ENCODE measurements at places on chromosomes 12 and 14. TPM values are rescaled to one million over a fixed set of nuclear protein-coding genes. Genes with fewer than 3 reads are reported as not detected.
A peak's percentile ranks its signal among the peaks of the same experiment; 100 is the strongest.

GRCh38 chr14:74608959-74609611 is 3.0 kb downstream of the LTBP2 start:
- peak; percentile 97 for DNase-seq

DNA sequence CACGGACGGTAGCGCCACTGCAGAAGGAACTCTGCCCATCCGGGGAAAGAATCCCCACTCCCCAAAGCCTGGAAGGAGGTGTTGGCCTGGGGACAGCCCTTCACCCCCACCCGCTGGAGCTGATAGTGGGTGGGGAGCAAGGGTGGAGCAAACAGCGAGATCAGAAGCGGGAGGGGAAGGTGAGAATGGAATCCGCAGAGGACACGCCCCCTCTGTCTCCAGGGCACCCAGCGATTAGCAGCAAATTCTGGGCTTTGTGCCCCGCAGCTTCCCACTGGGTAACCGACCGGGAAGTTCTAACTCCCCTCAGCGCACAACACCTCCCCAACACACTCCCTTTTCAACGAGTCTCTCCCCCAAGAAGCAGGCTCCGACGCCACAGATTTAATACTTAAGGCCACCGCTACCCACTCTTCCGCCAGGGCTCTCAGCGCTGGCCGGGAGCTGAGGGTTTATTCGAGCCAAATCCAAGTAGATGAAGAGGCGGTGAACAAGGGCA is 1.4 kb downstream of the SLC25A29 start:
- no peak for DNase-seq

DUSP6 gene
- 109 TPM for total RNA-seq

DNA sequence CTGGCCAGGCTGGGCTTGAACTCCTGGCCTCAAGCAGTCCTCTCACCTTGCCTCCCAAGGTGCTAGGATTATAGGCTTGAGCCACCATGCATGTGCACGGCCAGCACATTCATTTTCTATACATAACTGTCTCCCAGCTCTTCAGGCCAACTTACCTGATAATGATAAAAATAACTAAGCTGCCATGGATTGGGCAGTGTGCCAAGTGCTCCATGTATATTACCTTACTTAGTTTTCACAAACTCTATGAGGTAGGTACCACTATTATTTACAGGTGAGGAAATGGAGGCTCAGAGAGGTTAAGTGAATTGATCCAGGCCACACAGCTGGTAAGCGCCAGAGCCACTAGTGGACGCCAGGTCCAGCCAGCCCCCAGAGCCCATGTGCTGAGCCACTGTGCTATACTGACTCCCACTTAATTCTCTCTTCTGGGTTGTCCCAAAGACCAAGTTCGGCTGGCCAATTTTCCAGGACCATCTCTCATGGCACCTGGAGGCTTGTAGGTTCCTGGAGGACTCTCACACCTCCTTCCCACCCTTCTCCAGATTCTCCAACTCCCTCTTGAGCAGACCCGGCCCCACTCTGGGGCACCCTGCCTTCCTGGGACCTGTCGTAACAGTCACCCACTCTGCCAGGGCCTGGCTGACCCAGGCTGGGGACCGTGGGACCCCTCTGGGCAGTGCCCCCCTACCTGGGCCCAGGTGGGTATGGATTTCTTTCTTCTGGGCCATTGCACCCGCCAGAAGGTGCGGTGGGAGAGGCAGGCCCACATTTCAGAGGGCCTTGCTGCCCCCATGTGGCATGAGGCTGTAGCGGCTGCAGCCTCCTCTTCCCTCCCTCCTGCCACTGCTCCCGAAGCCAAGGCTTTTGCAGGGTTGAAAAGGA is 30.2 kb upstream of the CIPC start:
- peak; percentile 59 for DNase-seq

DNA sequence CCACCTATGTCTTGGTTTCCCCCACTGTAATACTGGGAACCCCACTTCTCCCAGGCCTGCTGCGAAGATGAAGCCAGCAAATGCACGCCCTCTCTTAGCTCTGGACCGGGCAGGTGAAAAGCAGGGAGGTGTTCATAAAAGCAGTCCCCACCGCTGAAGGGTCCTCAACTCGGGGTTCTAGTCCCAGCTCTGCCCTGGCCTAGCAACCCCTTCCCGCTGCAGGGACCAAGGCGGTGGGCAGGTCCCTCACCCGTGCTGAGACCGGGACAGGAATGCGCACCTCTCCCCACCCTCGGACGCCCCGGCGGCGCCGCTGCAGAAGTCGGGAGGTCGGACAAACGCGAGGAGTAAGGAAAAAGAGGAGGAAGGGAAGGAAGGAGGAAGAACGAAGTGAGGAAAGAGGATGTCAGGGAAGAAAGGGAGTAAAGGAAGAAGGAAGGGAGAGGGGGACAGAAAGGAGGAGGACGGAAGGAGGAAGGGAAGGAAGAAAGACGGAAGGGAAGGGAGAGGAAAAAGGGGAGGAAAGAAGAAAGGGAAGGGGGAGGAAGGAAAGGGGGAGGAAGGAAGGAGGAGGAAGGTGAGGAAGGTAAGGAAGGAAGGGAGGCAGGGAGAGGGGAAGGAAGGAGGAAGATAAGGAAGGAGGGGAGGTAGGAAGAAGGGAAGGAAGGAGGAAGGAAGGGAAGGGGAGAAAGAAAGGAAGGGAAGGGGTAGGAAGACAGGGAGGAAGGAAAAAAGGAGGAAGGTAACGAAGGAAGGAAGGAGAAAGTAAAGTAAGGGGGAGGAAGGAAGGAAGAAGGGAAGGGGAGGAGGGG is 701 bp downstream of the SPRING1 start:
- DNase-seq: no peak

PTPRB gene
- 0.93 TPM for total RNA-seq

DNA sequence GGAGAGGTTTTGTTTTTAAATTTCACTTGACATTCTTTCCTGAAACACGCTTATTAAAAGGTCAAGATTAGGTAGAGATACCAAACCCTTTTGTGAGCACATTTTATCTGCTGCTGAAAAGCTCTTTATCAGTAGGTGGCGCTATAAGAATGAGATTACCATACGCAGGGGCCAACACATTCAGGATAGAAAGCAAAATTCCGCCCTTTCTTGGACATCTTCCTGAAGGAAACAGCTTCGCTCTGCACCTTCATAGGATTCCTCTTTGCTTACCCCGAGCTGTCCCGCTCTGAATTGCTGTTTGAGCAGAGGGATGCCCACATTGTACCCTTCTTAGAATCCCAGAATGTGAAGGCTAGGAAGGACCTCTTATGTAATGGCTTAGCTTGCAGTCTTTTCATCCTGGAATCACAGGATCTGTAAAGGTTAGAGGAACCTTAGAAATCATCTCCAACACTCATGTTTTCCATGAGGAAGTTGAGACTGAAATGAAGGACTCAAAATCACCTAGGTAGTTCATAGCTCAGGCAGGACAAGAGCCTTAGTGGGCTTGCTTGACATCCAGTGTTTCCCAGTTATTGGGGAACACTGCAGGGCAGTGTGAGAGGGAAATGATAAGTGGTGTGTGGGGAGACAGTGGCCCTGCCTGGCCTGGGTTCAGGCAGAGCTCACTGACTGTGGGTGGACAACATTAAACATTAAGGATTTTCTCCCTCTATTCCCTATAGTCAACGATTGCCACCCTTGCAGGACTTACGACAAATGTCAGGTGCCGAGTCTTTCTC is 38.7 kb upstream of the CRY1 start:
- peak; percentile 36 for DNase-seq

DNA sequence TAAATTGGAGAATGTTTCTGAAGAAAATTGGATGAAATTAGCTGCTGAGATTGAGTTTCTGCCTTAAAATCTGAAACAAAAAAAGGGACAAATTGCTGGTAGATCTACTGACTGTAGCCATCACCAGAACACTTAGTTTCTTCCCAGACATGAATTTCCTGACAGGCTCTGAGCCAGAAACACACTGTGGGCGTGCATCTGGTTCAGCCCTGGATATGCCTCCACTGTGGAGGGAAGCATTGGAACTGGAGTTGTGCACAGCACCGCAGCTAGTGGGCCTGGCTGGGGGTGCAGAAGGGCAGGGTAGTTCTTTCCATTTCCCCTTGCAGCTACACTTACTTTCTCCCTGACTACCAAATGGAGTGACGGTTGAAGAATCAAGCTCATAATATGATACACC is 31.2 kb downstream of the CREBL2 start:
- no peak for DNase-seq

- DNase-seq: no peak
These were observed 6.8 kb downstream of the CEP170B start for GRCh38 chr14:104871656-104872468.

TPPP2 gene
- total RNA-seq: not detected

DNA sequence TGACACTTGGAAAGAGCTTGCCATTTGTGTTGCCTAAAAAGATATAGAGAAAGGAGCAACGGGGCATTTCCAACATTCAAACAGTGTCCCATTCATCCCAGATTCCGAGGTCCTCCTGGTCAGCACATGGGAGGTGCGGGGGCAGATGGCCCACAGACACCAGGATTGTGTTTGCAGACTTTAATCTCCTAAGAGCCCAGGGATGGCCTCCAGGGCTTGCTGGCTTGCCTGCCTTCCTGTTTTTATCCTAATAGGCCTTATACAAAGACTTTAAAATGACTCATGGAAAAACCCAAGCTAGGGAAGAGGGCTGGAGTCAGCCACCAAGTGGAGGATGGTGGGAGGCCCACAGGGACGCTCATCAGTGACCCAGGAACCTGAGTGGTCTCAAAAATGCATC is 21.5 kb upstream of the FAM181A start:
- DNase-seq: no peak

CCNK gene
- total RNA-seq: 71.8 TPM

GRCh38 chr12:25323581-25323982 is 72.9 kb upstream of the KRAS start:
- no peak for DNase-seq

DNA sequence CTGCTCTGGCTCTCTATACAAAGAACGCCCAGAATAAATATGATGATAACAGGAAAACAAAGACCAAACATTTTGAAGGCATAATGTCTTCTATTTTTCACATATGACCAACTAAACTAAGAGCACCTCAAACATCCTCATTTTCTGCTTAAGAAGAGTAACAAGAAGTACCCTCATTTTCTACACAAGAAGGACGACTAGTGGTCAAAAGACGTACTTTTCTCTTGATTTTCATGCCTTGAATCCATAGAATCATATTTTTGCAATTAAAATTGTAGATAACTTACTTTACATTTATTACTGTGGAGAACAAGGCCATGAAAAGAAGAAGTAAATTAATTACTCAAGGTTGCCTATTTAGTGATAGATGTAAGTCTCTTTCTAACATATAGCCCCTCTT is 358.6 kb downstream of the DUSP6 start:
- no peak for DNase-seq

GRCh38 chr12:19205120-19205519 is 75.6 kb downstream of the PLEKHA5 start:
- no peak for DNase-seq

GRCh38 chr14:95315579-95315978 is 4.1 kb downstream of the CLMN start:
- DNase-seq: no peak

MEG3 gene
- total RNA-seq: 1.0 TPM

ASPG gene
- not detected for total RNA-seq

IL22 gene
- not detected for total RNA-seq

DNA sequence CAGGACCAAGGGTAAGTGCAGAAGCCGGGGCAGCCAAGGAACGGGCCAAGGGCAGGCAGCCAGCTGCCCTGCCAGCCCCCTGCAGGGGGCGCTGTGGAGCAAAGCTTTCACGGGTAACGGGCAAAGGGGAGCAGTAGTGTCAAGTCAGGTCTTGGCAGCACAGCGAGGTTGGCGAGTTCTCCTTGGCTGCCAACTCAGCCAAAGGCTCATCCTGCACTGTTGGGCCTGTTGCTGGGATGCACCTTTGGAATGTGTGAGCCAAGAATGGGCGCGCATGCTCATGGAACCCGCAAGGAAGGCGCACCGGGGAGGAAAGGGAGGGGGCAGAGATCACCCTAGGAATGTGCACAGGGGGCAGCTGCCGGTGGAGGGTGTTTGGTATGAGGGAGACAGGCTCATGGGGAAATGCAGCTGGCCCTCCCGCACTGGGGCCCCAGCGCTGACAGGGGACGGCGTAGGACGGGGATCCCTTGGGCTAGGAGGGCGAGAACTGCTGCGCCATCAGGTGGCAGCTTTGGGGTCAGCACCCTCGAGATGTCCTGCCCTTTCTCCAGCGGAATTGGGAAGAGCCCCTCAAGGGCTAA is 138.0 kb downstream of the ASCL4 start:
- peak; percentile 63 for DNase-seq
